ENCODE measurements at places on chromosomes 7 and 10.

- no peak for DNase-seq
Measured at GRCh38 chr7:135888740-135889139, 88.4 kb downstream of the MTPN start.

DNA sequence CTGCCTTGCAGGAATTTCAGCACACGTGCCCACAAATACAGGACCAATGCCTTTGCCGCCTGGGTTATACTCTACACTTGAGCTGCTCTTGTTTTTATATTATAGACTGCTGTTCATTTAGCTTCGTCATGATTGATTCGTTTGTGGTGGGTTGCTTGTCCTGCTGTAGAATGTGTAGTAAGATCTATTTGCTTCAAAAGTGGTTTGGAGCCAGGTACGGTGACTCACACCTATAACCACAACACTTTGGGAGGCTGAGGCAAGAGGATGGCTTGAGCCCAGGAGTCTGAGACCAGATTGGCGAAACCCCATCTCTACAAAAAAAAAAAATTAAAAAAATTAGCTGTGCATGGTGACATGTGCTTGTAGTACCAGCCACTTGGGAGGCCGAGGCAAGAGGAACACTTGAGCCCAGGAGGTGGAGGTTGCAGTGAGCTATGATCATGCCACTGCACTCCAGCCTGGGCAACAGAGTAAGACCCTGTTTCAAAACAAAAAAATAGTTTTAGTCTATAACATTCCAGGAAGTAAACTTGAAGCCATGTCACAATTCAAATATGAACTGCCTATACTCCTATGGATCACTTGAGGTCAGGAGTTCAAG, 9.0 kb upstream of the RHBDD2 start:
- no peak for DNase-seq

GRCh38 chr10:90504172-90504571, 353.7 kb downstream of the HTR7 start:
- DNase-seq, result no peak

DNA sequence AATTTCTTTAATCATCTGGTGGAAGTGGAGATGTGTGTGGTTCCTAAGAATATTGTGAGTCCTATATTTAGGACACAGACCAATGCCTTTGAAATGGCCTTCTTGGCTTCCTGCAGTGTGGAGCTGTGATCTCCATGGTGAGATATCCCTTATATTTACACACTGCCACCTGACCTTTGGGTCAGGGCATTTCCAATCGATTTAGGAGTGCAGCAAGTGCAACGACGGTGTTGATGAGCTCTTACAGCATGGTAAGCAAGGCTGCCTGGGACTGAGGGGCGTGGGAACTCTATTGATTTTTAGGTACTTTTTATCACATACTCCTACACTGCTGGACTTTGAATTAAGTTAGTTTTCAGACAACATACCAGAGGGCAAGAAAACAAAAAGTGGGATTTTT, 146.0 kb downstream of the NRG3 start:
- DNase-seq, result no peak

GRCh38 chr7:38383281-38383680, 109.8 kb upstream of the TARP start:
- no peak for DNase-seq

- no peak for DNase-seq
Measured at GRCh38 chr10:50538555-50539398, 85.0 kb downstream of the SGMS1 start.

DNA sequence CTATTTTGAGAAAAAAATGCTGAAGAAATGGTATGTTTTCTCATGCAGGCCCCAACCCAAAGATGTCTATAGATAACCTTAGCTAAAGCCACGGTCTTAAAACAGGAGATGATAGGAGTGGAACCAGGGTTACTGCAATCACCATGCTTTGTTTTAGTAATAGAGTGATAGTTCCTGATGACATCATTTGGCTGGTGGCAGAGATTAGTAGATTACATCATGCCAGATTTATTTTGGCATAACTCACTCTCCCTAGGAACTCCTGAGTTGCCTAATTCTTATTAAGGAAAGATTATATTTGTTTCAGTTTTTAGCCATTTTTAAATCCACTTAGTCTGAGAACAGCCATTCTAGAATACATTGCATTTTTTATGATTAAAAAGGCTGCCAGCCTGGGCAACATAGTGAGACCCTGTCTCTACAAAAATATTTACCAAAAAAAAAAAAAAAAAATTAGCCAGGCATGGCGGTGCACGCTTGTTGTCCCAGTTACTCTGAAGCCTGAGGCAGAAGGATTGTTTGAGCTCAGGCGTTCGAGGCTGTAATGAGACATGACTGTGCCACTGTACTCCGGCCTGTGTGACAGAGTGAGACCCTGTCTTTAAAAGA, 17.8 kb downstream of the ENO4 start:
- peak; percentile 53 for DNase-seq

DNA sequence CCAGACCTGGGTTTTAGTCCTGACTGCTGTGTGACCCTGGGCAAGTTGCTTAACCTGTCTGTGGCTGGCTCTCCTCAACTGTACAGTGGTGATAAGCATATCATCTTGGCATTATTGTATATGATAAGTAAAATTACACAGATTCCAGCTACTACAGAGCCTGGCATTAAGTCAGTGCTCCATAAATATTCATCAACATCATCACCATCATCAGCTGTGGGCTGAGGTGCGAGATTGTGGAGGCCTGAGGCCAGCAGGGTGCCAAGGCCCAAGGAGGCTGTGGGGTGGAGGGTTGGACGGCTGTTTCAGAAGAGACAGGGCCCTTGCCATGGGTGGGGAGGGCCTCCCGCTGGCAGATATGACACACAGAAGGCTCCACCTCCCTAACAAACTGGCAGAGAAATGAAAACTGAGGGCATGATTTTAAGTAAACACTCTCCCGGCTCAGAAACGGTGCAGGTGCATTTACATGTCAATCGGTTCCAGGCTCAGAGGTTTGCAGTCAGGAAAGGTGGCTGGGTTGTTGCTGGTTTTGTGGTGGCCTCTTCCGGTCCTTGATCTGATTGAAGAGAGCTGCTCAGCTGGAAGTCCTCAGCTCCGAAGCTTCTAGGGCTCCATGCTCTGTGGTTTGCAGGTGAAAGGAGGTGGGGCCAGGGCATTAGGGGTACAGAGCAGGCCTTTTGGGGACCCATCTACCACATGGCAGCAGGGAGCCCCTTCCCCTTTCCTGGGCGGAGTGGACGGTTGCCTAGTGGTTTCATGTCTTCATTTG, 10.2 kb downstream of the CRYGN start:
- no peak for DNase-seq

- DNase-seq, result no peak
Measured at GRCh38 chr7:67359900-67360299, 363.3 kb downstream of the TYW1 start.

GRCh38 chr7:2894118-2894940, 50.2 kb upstream of the GNA12 start:
- DNase-seq, result no peak

Data from fibroblast of gingiva (primary cell).